ENCODE measurements at places on chromosomes 6 and 20.

DNA sequence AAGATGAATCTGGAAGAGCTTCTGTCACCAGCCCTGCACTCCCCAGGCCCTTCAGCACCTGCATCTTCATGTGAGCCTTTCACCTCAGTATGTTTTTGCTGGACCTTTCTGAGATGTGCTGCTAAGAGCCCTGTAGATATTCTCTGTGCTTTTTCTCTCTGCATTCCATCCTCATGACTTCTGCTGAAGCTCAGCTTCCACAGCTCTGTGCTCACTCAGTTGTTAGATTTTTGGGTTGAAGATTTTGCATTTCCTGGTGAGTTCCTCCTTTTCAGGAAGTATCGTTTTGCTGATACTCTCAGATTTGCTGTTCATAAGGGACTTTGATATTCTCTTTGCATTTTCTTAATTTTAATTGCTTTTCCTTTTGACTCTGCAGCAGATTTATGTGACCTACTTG, 18.3 kb downstream of the KIAA1586 start:
- no peak for DNase-seq

DNA sequence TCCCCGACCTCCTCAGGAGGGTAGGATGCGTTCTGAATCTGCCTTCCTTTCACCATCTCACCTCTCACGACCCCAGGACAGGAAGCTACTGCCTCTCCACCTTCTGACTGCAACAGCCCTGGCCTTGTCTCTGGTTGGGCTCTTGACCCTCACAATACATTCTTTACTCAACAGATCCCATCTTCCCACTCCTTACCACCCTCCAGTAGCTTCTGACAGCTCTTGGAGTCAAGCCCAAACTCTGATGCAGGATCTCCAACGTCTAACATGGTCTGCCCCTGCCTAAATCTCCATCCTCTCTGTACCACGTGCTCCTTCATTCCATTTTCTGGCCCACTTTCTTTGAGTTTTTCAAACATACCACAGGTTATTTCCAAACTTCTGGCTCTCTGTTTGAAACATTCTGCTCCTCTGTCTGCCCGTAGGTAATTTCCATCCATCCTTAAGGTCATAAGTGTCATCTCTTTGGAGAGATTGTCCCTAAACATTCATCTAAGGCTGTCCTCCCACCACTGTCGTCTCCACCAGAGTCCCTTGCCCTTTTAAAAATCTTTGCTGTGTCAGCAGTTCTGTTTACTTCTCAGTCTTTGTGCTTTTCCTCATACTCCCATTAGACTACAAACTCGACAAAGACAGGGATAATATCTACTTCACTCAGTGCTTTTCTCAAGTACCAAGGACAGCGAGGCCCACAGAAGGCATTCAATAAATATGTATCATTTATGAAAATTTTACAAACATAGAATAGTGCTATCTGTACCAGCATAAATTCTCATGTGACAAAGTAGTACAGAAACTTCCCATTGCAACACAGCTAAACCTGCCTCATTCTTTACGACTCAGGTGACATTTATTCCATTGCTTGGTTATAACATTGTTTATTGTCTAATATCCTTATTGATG, 73.6 kb downstream of the BCAS1 start:
- DNase-seq = no peak

- DNase-seq = no peak
Measured at GRCh38 chr6:96499781-96500180, 21.8 kb upstream of the UFL1 start.

GRCh38 chr6:38170666-38171355, 351.3 kb downstream of the ZFAND3 start:
- DNase-seq = peak; percentile 49

GRCh38 chr6:169979873-169980432, 228.5 kb downstream of the ERMARD start:
- DNase-seq = no peak

All from NCI-H345 (cell line).